ENCODE measurements at places on chromosomes 2 and 18.

DNA sequence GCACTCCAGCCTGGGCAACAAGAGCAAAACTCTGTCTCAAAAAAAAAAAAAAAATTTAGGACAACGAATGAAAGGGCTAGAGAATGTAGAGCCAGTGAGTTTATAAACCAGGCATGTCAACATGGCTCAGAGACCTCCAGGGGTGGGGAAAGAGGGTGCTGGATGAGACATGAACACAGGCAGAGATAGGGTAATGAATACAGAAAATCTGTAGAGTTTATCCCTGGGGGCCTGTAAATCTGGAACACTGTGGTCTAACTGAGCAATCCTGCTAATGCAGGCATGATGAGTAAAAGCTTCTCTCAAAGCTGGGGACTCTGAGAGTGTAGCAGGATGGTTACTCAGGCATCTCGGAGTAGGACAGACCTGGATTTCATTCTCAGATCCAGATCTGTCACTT lies 59.2 kb upstream of the IGFBP2 start:
- DNase-seq = no peak

GRCh38 chr2:58106896-58107295 lies 60.3 kb downstream of the VRK2 start:
- no peak for DNase-seq

- no peak for DNase-seq
These were observed 58.9 kb downstream of the TRPM8 start for GRCh38 chr2:233976087-233976486.

DNA sequence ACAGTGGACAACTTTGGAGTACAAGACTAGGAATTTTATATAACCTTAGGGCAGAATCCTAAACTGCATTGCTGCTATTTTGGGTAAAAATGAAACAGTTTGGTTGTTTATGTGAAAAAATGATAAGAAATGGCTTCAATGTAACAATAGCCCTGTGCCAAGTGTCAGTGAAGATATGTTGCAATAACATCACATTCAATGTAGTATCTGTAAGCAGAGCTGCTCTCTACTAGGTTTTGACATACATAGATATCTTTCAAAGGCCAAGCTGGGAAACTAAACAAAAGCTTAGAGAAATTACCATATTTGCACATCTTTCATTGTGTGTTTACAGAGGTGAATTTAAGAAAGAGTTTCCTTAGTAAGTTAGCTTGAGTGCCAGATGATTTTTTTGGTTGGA lies 135.0 kb upstream of the DOK6 start:
- no peak for DNase-seq

DNA sequence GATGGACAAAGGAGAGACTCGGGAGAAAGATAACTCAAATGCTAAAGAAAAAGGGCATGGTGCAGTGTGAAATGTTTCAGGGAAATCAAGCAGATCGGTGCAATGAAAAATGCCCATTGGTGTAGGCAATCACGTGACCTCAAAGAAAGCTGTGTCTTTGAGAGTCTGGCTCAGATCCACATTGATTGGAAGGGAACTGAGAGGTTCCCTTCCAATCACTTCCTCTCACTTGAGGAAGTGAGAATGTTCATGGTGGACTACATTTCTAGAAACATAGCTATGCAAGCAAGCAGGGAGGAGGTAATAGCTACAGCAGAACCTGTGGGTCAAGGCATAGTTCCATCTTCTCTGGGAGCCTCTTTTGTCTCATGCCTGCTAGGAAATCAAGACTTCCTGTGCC lies 187.4 kb downstream of the LPIN1 start:
- no peak for DNase-seq

DNA sequence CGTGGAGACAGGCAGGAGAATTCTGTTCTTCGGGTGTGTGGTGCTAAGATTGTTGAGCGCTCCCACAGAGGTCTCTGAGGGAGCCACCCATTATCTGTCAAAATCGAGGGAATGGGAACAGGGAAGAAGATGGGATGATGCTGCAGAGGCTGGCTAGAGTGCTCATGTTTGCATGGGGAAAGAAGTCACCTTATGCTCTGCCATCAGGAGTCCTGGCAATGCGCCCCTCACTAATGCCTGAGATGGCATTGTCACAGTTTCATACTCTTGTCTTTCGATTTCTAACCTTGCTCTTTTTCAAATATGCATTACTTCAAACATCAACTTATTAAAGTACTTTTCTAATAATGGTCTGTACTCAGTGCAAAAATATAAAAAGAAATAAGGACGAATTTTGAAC lies 463.3 kb upstream of the CELF4 start:
- no peak for DNase-seq

DNA sequence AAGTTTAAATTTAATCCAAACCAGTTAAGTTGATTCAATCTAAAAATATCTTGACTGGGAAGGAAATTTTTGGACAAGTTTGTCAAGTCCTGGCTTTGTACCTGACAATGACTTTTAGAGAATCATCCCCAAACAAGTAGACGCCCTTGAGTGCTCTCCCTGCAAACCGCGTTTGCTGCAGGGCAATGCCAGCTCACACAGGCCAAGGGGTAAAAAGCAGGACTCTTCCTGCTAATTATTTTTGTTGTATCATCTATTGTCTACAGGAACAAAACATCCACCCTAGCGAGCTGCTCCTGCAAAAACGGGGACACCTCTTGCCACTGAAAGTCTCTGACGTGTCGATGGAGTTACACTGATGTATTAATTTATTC lies 10.9 kb downstream of the ID2 start:
- DNase-seq = no peak

DNA sequence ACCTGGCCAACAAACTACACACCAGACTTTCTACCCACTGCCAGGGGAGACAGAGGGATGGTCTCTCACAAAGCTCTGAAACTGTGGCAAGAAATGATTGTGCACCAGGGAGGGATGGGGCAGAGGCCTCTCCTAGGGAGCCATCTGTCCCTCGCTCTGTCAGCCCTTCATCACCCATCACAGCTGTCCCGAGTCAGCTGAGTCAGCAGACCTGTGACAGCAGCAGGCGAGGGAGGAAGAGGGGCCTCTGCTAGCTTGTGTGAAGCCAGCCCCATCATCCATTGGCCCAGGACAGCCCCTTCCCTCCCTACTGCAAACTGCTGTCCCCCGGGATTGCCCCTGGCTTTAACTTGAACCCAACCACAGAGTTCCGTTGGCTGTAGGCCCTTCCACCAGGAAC lies 5.0 kb downstream of the SH2D6 start:
- no peak for DNase-seq

GRCh38 chr18:60082790-60083189 lies 183.0 kb downstream of the PMAIP1 start:
- DNase-seq = no peak

GRCh38 chr18:54828986-54829385 lies 709 bp downstream of the RAB27B start:
- no peak for DNase-seq

DNA sequence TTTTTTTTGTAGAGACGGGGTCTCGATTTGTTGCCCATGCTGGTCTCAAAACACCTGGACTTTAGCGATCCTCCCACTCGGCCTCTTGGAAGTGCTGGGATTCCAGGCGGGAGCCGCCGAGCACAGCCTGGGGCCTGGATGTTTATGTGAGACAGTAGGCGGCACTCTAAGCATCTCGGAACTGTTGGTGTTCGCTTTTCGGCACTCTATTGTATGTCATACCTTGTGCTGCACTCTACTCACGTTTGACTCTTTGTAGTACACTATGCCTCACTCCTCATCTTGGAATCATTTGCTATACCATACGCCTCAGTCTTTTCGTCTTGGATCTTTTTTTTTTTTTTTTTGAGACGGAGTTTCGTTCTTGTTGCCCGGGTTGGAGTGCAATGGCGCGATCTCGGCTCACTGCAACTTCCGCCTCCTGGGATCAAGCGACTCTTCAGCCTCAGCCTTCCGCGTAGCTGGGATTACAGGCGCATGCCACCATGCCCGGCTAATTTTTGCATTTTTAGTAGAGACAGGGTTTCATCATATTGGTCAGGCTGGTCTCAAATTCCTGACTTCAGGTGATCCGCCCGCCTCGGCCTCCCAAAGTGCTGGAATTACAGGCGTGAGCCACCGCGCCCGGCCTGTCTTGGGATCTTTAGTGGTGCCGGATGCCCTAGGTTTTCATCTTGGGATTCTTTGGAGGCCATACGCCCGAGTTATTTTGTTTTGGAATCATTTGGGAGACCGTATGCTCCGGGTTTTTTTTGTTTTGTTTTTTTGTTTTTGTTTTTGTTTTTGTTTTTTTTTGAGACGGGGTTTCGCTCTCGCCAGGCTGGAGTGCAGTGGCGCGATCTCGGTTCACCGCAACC lies 24.2 kb upstream of the ZDBF2 start:
- DNase-seq = no peak

DNA sequence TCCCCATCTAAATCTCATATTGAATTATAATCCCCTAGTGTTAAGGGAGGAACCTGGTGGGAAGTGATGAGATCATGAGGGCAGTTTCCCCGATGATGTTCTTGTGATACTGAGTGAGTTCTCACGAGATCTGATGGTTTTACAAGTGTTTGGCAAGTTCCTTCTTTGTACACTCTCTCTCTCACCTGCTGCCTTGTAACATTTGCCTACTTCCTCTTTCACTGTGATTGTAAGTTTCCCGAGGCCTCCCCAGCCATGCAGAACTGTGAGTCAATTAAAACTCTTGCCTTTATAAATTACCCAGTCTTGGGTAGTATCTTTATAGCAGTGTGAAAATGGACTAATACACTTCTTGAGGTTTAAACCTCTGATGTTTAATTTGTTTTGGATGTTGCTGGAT lies 177.5 kb downstream of the CD8B2 start:
- DNase-seq = no peak

DNA sequence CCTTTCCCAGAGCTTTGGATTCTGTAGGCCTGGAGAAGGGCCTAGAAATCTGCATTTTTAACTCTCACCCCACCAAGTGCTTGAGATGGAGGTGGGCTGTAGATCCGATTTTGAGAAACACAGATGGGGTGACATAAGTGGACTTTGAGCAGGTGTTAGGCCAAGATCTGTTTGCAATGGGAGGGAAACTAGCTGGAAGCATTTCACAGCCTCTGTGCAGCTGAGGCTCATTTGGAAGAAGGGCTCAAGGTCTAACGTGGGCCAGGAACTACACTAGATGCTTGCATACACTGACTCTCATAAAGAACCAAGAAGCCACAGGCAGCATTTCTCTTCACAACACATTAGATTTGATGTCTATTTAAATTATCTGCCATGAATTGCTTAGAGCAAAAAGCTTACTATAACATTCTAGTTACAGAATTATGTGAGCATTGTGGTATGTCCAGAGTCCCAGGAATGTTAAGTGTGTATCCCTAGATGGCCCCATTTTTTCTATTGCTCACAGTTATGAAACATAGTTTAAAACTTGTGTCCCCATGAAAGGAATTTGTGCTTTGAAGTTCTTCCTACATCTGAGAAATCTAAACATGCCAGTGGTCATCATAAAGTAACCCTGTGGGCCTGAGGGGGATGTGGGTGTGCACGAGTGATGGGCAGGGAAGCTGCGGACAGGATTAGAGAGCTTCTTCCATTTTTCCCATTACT lies 77.2 kb downstream of the CD28 start:
- DNase-seq = no peak

DNA sequence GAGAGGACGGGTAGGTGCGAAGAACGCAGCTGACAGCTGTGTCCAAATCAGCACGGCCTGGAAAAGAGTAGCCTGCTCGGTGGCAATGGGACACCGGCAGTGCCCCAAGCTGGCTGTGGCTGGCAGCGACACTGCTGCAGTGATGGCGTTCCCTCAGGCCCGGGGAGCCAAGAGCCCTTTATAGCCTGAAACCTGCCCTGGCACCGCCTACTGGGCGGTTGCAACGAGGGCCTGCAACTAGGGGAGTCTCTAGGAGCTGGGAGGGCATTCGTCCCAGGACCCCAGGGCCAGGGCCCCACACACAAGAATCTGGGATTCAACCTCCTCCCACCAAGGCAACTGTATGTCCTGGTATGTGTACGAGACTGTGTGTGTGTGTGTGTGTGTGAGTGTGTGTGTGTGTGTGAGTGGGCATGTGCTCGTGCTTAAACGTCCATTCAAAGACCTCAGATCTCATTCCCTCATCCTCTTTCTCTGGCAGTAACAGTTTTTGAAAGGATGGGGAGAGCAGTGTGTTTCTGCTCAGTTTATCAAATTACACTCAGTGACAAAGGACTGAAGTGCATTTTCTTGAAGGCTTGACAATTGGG lies 6.8 kb upstream of the CYP26B1 start:
- DNase-seq = no peak

GRCh38 chr2:100113990-100114433 lies 28.4 kb downstream of the AFF3 start:
- DNase-seq = no peak
